Stimulated activated CD4-positive, alpha-beta T cell treated with anti-CD3 and anti-CD28 coated beads, Interleukin-2, amount 100 ng/mL, for 48 hours (primary cell): ENCODE measurements at places on chromosomes 6 and 20.

- no peak for DNase-seq
These were observed 46.6 kb upstream of the TMEM30A start for GRCh38 chr6:75331151-75331550.

DNA sequence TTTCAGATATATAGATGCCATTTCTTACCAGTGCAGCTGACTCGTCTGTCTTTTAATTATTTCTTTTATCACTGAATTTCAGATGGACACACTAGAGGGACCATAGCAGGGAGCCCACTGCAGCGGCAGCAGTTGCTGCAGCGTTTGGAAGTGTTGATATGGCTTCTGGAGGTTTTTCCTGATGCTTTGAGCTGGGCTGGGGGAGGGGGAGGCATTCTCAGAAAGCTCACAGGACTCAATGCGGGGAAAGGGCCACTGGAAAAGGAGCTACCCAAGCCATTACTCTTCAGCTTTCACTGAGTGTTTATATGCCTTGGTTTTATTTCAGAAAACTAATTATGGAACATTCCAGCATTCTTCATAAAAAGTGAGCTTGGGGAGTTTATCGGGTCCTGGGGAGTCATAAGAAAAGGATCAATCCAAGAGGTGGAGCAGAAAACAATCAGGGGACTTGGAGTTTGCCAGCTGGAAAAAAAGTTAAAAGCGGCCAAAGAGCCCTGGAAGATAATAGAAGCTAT, 740.4 kb upstream of the FLRT3 start:
- no peak for DNase-seq

GRCh38 chr6:106053484-106054205, 32.5 kb upstream of the PRDM1 start:
- DNase-seq = no peak

GRCh38 chr20:44773070-44773829, 27.6 kb downstream of the KCNK15 start:
- DNase-seq = no peak

DNA sequence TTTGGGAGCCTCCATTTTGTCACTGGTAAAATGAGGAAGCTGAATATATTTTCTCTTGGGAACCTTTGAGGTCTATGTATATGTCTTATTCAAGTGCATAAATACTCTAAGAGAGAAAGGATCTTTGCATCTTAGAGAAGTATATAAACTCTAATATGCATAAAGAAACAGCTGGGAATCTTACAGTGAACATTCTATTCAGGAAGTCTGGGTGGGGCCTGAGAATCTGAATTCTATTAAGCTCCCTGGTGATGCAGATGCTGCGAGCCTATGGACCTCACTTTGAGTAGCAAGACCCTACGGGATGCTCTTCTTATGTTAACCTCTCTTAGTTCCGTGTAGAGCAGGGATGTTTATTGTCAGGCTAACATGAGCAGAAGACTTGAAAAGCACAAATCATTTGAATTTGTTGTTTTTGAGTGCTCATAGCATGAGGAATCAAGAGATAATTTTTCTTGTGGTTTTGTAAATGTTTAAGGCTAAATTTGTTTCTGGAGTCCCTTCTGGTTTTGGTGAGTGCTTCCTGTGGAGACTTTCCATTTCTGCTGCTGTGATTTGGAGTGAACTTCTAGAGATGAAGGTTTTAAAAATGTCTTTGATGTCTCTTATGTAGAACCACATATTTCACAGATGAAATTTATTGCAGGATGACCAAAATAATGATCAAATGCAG, 281.2 kb upstream of the JAG1 start:
- DNase-seq = no peak

GRCh38 chr20:37914672-37915433, 11.9 kb downstream of the VSTM2L start:
- DNase-seq = no peak

DNA sequence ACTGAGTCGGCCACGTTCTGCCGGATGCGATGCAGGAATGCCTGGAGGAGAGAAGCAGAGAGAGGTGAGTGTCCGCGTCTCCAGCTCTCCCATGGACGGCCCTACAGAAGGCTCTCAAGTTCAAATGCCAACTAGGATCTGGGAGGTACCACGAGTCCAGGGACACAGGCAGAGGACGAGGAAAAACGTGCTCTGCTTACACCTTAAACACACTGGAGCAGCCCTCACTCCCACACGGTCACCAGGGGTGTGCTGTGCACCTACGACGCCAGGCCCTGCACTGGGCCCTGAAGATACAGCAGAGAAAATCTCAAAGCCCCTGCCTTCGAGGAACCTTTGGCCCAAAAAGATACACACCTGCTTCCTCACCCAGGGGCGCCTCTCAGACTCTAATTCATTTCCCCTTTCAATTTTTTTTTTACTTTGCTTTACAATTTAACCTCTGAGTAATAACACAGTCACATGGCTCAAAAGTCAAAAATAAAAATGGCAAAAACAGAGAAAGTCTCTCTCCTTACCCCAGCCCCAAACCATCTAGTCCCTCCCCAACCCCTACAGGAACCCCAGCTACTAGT, 79.9 kb downstream of the PREX1 start:
- no peak for DNase-seq

GRCh38 chr20:42652266-42652665, 537.4 kb downstream of the PTPRT start:
- DNase-seq = no peak

DNA sequence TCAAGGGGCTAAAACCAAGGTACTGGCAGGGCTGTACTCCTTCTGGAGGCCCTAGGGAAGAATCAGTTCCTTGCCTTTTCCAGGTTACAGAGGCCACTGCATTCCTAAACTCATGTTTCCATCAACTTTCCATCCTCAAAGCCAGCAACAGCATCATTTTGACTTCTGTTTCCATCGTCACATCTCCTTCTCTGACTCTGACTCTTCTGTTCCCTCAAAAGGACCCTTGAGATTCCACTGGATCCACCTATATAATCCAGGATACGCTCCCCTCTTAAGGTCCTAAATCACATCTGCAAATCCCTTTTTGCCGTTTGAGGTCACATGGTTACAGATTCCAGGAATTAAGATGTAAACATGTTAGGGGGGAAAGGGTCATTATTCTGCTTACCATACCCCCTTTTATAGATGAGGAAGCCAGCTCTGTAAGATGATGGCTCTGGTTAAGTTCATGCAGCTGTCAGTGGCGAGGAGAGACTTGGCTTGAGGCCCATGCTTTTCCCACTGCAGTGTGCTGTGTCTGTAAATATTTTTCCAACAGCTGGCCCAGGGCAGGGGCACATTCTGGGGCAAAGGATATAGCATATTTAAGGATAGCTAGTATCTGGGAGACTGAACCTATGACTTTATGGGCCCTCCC, 114.6 kb downstream of the TNFRSF21 start:
- DNase-seq = no peak

DNA sequence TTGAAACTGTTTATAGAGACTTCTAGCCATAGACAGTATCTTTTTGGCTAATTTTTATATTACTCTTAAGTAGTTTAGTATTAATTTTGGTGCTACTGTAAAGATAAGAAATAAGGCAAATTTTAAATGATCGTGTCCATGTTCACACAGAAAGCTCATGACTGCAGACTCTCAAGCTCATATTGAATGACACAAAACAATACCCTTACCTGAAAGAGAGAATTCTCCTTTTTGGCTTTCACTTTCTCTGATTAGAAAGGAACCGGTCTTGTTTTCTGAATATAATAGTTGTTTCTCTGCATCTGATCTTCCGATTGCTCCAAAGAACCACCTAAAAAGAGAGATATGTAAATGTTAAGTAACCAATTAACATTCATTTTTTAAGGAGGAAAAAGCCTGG, 57.0 kb downstream of the FRK start:
- no peak for DNase-seq

DNA sequence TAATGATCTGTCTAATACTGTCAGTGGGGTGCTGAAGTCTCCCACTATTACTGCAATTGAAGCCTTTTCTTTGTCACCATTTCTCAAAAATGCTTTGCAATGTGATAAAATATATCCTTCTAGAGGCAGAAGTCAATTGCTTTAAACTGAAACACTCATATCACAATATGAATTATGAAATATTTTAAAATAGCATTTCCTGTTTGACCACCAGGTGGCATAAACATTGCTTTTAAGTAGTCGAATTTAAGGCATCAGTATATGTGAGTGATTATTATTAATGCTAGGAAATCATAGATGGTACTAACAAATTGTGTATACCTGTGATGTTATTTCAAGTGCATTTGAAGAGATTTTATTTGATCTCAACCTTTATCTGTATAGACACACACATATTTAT, 87.5 kb downstream of the MEI4 start:
- DNase-seq = no peak

DNA sequence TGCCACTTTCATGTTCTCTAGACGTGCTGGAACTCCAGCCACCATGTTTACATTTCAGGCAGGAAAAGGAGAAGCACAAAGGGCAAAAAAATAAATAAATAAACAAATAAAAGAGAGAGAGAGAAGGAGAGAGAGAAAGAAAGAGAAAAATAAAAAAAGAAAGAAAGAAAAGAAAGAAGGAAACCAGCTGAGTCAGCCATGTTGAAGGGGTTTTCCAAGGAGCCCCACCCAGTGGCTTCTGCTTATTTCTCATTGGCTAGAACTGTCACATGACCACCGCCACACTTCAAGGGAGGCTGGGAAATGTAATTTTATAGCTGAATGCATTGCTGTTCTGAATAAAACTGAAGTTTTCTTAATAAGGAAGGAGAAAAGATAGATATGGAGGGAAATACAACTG, 71.1 kb downstream of the BFSP1 start:
- no peak for DNase-seq

DNA sequence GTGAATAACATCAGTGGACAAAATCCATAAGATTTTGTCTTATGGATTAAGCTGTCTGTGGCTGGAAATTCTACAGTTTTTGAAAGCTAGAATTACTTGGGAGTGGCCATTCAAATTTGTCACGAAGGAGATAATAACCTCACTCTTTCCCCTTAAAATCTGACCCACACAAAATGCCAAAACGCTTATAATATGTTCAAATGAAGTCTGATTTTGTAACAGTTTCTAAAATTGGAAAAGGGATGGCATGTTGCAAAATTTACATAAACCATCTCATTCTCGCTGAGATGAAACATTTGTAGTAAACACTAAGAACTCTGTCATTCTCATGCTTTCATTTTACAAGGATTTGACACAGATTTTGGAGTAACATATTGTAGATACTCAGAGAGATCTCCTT, 112.7 kb downstream of the GJA1 start:
- DNase-seq = no peak

DNA sequence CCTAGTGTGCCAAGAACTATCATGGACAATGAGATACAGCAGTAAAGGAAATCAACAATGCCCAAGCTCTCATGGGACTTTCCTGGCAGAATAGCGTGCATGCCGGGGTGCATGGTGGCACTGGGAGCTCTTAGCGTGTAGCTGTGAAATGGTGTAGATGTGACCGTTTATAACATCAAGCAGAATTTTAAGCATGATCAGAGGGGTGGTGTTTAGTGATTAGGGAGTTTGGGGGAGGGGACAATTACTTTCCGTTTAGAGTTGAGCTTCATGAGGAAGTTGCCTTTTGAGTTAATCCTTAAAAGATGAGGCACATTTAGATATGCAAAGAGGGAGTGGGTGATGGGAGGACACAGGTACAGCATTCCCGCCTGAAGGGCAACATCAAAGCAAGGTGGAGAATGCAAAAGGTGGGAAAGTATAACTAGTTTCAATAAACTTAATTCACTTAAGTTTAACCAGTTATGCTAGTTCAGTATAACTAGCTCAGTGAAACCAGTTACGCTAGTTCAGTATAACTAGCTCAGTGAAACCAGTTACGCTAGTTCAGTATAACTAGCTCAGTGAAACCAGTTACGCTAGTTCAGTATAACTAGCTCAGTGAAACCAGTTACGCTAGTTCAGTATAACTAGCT, 661.6 kb downstream of the QKI start:
- no peak for DNase-seq

- DNase-seq = no peak
These were observed 160.2 kb upstream of the STXBP5 start for GRCh38 chr6:147043994-147044477.

DNA sequence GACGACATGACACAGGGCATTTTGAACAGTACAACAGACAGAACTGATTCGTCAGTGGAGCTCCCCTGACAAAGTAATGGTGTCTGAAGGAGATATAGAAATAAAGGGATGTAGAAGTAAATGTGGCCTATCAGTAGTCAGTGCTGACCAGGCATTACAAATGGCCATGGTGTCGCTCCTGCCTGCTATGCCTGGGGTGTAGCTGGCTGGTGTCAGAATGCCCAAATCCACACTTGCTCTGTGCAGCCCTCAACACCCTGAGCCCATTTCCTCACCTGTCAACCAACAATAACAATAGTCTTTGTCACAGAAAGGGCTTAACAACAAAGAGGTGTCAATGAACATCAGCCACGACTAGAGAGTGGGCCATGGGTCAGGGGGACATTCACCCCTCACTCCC, 53.2 kb downstream of the MAP3K5 start:
- no peak for DNase-seq
